ENCODE measurements at places on chromosomes 6 and 20. TPM values are rescaled to one million over a fixed set of nuclear protein-coding genes. Genes with fewer than 3 reads are reported as not detected.

DNA sequence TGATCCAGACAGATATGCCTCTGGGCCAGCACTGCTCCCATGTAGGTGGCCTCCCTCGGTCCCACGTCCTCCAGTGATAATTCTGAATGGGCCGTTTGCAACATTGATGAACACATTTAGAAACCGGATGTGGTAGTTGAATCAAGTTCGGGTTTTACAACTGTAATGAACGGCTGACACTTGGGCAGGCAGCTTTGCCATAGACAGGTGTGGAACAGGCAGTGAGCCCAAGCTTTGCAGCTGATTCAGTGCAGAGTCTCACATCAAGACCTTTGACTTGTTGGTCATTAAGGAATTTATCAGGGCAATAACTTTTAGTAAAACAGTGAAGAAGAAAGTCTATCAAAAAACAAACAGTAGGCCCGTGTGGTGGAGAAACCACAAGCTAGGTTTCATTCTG lies 466.6 kb upstream of the AGPAT4 start:
- H3K4me1 ChIP-seq, result no peaks in the 10 kb centered on the region
- H3K27me3 ChIP-seq, result no peaks in the 10 kb centered on the region

- no peaks in the 10 kb centered on the region for H3K27me3 ChIP-seq
- H3K27ac ChIP-seq, result no peak overlapping the region
- H3K4me3 ChIP-seq, result no peak overlapping the region
Measured at GRCh38 chr6:47102331-47102730, 60.2 kb upstream of the ADGRF1 start.

OLIG3 gene
- total RNA-seq, result not detected

CLIC5 gene
- total RNA-seq, result 0.20 TPM

DNA sequence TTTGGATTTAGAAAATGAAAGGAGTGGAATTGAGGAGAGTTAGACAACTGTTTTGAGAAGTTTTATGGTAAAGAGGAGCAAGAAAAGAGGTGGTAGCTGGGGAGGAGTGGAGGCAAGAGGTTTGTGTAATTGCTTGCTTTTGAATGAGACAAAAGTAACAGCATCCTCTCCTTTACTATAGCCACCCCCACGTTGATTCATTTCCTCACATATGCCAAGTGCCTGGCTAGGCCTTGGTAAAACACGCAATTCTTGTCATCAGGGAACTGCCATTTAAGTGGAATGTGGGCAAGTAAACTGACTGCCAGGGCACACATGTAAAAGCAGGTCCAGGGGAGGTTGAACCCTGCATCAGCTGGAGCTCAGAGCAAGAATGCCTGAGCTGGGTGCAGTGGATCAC lies 4.1 kb downstream of the MTRES1 start:
- no peak overlapping the region for H3K4me3 ChIP-seq
- no peak for DNase-seq
- no peaks in the 10 kb centered on the region for H3K27me3 ChIP-seq
- H3K27ac ChIP-seq, result no peak overlapping the region
- H3K36me3 ChIP-seq, result no peaks in the 10 kb centered on the region

DNA sequence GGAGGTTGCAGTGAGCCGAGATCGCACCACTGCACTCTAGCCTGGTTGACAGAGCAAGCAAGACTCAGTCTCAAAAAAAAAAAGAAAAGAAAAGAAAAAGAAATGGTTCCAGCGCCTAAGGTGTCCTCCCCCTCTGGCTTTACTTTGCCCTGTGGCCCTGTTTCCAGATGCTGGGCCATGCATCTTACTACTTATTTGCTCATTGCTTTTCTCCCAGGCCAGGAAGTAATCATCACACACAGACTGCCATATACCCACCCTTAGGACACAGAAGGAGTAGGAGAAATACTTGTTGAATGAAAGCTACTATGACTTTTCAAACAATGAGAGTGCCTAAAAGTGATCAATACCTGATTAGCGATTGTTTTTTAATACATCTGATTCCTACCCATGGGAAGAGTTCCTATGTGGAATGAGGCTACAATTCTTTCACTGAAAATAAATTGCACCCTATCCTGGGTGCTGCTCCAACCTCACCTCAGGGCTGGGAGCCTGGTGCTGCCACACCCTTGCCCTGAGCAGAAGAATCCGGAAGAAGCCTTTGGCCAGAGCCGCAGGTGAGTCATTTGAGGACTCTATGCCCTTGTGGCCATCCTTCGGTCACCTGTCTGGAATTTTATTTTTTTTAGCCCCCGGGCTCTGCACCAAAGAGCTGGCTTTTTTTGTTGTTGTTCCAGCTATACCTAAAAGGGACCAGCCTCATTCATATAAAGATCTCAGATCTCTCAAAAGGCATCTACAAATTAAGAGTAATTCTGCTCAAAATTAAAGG lies 22.7 kb upstream of the TFAP2C start:
- peak; percentile 79 for DNase-seq
- H3K27ac ChIP-seq, result peak overlapping the region; percentile 51
- H3K27me3 ChIP-seq, result no peaks in the 10 kb centered on the region
- H3K4me3 ChIP-seq, result no peak overlapping the region
- H3K36me3 ChIP-seq, result no peaks in the 10 kb centered on the region

SLCO4A1 gene
- total RNA-seq, result 107 TPM

- H3K27ac ChIP-seq, result no peak overlapping the region
- H3K4me1 ChIP-seq, result no peaks in the 10 kb centered on the region
- no peak for DNase-seq
- no peak overlapping the region for H3K4me3 ChIP-seq
Measured at GRCh38 chr6:152267967-152268845, 369.0 kb downstream of the SYNE1 start.

DNA sequence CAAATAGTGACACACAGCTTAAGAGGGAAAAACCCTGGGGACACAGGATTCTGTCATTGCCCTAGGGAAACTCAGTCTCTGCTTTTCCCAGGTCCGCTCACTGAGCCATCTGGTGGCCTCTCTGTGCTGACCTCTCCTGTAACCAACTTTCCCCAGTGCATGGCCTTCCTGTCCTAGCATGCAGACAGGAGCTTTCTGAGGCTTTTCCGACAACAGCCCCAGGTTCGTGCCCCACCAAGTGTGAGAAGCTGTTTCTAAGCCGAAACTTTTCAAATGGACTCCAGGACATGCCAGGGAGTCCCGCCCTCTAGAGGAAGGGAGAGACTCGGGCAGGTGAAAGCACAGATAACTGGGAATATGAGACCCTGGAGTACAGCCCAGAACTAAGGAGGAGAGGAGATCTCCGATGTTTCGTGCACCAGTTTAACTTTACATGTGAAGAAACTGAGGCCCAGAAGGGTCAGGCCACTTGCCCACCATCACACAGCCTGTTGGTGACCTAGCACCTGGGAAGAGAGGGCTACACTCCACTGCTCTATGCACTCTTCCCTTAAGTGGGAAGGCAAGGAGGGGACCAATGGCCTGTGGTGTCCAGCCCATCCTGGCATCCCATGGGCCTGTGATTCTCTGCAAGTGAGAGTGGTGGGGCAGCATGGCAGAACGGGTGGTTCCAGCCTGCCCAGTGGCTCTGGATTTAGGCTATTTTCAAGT lies 46.2 kb downstream of the RPP40 start:
- no peaks in the 10 kb centered on the region for H3K27me3 ChIP-seq
- no peaks in the 10 kb centered on the region for H3K4me1 ChIP-seq
- H3K36me3 ChIP-seq, result no peaks in the 10 kb centered on the region
- H3K4me3 ChIP-seq, result no peak overlapping the region
- DNase-seq, result no peak

GRCh38 chr6:25458485-25458884 lies 179.3 kb downstream of the CARMIL1 start:
- peak overlapping the region; percentile 17 for H3K4me3 ChIP-seq
- H3K27me3 ChIP-seq, result no peaks in the 10 kb centered on the region
- H3K4me1 ChIP-seq, result peaks cover 10% of the 10 kb centered on the region
- DNase-seq, result peak; percentile 71

CLPSL1 gene
- total RNA-seq, result not detected

DNA sequence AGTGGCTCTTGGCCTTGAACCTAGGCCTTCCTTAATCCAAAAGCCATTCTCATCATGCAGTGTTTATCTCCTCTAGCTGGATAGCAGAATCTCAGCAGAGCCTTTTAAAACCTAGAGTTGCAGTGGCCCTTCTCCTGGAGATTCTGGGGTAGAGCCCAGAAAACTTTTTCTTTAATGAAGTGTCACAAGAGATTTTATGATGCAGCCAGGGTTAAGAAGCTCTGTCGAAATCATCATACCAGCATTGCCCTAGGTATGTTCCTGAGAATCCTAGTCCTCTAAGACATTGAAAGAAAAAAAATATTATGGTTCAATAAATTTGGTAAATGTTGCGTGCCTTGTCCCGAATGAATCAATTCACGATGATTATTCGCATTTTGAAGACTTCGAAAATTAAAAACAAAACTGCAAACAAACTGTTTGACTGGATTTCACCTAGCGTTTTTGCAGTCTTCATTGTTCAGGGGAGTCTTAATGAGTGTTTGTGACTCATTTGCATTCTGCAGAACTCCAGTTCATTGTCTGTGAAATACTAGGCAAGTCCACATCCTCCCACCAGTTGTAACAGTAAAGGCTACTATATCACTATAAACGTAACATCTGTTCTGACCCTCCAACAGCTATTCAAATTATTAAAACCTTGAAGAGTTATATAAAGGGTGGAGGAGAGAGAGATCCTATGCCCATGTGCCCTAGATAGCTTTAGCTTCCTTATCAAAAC lies 198.6 kb downstream of the UST start:
- no peaks in the 10 kb centered on the region for H3K27me3 ChIP-seq
- no peaks in the 10 kb centered on the region for H3K36me3 ChIP-seq
- no peak overlapping the region for H3K4me3 ChIP-seq

GRCh38 chr6:16691324-16691723 lies 69.9 kb downstream of the ATXN1 start:
- no peaks in the 10 kb centered on the region for H3K4me1 ChIP-seq
- no peaks in the 10 kb centered on the region for H3K27me3 ChIP-seq
- H3K4me3 ChIP-seq, result no peak overlapping the region
- no peaks in the 10 kb centered on the region for H3K36me3 ChIP-seq
- no peak overlapping the region for H3K27ac ChIP-seq

GRCh38 chr6:139888681-139889122 lies 514.3 kb upstream of the CITED2 start:
- no peaks in the 10 kb centered on the region for H3K36me3 ChIP-seq
- no peak overlapping the region for H3K27ac ChIP-seq
- H3K27me3 ChIP-seq, result no peaks in the 10 kb centered on the region
- DNase-seq, result no peak

PROKR2 gene
- total RNA-seq, result not detected

GRCh38 chr6:48535582-48536009 lies 424.6 kb upstream of the PTCHD4 start:
- no peak overlapping the region for H3K27ac ChIP-seq
- no peak for DNase-seq
- no peak overlapping the region for H3K4me3 ChIP-seq
- H3K4me1 ChIP-seq, result peaks cover 4% of the 10 kb centered on the region
- H3K27me3 ChIP-seq, result 0 out of 2 replicates have a peak, but pooled peaks cover 3% of the 10 kb centered on the region

GRCh38 chr20:57240581-57241362 lies 25.7 kb downstream of the BMP7 start:
- H3K4me1 ChIP-seq, result peaks cover 4% of the 10 kb centered on the region
- H3K4me3 ChIP-seq, result no peak overlapping the region
- H3K36me3 ChIP-seq, result no peaks in the 10 kb centered on the region
- DNase-seq, result no peak
- 0 out of 2 replicates have a peak, but pooled peaks cover 6% of the 10 kb centered on the region for H3K27me3 ChIP-seq
- no peak overlapping the region for H3K27ac ChIP-seq

DNA sequence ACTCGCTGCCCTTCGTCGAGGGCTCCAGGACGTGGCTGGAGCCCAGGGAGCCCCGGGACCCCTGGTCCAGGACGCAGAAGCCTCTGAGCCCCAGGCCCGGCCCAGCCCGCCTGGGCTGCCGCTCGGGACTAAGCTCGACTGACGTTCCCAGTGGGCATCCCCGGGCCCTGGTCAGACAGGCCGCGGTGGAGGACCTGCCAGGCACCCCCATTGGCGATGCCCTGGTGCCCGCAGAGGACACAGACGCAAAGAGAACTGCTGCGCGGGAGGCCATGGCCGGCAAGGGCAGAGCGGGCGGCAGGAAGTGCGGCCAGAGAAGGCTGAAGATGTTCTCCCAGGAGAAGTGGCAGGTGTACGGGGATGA lies 28.9 kb downstream of the ZNF831 start:
- no peaks in the 10 kb centered on the region for H3K4me1 ChIP-seq
- no peaks in the 10 kb centered on the region for H3K36me3 ChIP-seq
- no peak overlapping the region for H3K27ac ChIP-seq
- H3K27me3 ChIP-seq, result peaks cover 20% of the 10 kb centered on the region
- no peak for DNase-seq

- DNase-seq, result no peak
- H3K27ac ChIP-seq, result no peak overlapping the region
- H3K4me1 ChIP-seq, result peaks cover 21% of the 10 kb centered on the region
- no peaks in the 10 kb centered on the region for H3K36me3 ChIP-seq
- H3K4me3 ChIP-seq, result no peak overlapping the region
Measured at GRCh38 chr6:42320762-42321161, 103.1 kb upstream of the MRPS10 start.

DNA sequence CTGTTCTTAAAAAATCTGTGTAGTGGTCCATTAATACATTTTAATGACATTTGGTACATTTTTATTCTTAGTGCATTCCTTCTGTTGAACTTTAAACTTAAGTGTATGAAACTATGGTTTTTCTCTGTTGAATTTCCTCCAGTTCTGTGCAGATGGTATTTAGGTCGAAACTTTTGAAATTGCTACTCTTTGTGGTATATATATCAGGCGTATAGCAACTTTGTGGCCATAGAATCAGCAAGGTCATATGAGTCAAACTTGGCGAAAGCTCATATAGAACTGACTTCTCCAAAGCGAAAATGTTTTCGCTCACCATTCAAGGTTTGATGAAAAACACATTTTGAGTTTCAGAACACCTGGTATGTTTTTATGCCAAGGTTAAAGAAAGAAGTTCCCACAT lies 93.7 kb downstream of the MAP3K4 start:
- H3K27ac ChIP-seq, result no peak overlapping the region
- no peak for DNase-seq
- peaks cover 8% of the 10 kb centered on the region for H3K36me3 ChIP-seq
- H3K27me3 ChIP-seq, result no peaks in the 10 kb centered on the region
- H3K4me3 ChIP-seq, result no peak overlapping the region

DNA sequence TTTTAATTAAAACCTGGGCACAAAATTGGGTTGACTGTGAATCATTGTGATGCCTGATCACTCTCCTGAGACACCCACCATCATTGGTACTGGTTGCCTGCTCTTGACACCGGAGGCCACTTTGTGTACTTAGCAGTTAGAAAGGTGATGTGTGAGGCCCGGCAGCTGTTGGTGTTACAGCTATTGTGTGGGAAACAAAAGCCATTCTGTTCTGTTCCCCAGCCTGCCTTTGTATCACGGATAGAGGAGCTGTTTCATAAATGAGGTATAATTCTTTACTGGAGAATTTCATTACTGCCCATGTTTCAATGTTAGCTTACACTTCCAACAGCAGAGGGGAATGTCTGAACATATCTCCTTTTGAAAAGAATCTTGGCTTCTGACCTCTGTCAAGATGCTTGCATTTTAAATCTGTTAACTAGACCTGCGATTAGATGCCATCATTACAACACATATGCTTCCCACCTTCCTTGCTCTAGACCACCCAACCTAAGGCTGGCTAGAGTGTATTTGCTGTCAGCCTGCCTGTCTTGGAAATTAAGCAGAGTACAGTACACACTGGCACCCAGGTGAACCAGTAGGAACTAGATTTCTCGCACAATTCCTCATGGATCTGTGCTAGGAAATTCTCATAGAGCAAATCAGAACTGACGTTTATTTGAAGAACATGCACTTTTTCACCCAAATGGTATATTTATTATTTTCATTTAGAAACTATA lies 142.4 kb upstream of the INSM1 start:
- H3K27me3 ChIP-seq, result peaks cover 38% of the 10 kb centered on the region
- no peaks in the 10 kb centered on the region for H3K36me3 ChIP-seq
- H3K4me1 ChIP-seq, result no peaks in the 10 kb centered on the region
- H3K4me3 ChIP-seq, result no peak overlapping the region
- DNase-seq, result no peak
